ENCODE measurements at places on chromosomes 2 and 18. TPM values are rescaled to one million over a fixed set of nuclear protein-coding genes. Genes with fewer than 3 reads are reported as not detected.

GRCh38 chr2:13560322-13560721 lies 843.6 kb downstream of the TRIB2 start:
- no peak for DNase-seq

The REG3G gene
- total RNA-seq: not detected

The FOSL2 gene
- 42.5 TPM for total RNA-seq

GRCh38 chr2:45141883-45142866 lies 132.9 kb upstream of the SIX2 start:
- DNase-seq: no peak

GRCh38 chr2:5464657-5465056 lies 227.5 kb upstream of the SOX11 start:
- DNase-seq: no peak

DNA sequence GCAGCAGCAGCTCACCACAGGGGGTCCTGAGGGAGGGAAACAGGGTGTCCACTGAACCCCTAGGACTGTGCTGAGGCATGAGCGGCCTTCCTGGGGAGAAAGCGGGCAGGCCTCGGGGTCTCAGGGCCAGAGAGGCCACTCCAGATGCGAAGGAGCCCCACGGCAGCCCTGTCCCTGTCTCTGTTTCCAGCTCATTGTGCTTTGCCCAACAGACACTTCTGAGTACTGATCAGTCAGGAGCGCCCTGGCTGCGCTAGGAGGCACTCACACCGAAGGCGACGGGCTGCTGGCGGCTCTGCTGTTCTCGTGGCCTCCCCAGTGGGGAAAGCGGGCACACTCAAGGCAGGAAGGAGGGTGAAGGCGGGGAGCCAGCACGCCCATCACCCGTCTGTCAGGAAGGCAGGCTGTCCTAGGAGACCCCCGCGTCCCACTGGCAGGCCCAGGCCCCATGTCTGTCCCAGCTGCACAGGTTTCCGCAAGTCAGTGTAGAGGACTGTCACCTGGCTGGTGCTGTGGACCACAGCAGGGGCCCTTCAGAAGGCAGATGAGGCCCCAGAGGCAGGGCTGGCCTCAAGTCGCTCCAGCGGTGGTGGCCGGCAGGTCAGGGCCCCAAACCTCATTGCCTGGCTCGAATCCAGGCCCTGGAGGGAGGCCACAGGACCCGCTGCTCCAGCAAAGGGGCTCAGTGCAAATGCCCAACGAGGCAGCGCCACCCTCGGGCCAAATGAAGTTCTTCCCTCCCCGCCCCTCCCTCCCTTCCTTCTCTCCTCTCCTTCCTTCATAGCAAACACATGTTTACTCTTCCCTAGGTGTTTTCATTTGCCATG lies 6.8 kb downstream of the ESPNL start:
- no peak for DNase-seq

- no peak for DNase-seq
Measured at GRCh38 chr18:59564561-59564960, 132.7 kb downstream of the CCBE1 start.

The GPR17 gene
- total RNA-seq: not detected

DNA sequence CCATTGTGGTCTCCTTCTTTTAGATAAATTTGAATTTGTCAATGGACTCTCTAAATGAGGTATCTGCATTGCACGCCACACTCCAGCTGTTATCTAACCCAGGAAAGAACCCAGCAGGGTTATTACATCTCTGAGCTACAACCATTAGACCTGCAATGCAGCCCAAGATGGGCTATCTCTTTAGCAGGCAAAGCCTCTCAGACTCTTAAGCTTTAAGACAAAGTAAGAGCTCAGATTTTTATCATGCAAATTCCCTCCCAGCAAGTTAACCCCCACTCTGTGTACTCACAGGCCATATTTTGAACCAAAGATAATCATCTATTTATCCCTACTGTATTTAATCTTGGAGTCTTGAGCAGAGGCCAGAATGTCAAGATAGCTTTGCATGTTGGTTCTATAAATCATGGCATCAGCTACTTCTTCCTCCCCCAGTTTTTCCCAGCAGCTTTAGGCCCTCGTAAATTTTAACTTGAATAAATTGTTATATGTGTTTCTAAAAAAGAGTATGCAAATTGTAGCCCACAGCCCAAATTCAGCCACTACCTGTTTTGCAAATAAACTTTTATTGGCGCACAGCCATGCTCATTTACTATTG lies 273.7 kb upstream of the PKDCC start:
- no peak for DNase-seq

GRCh38 chr2:50951437-50951836 lies 80.5 kb downstream of the NRXN1 start:
- no peak for DNase-seq

GRCh38 chr2:116269040-116269439 lies 1545.5 kb upstream of the DDX18 start:
- no peak for DNase-seq

DNA sequence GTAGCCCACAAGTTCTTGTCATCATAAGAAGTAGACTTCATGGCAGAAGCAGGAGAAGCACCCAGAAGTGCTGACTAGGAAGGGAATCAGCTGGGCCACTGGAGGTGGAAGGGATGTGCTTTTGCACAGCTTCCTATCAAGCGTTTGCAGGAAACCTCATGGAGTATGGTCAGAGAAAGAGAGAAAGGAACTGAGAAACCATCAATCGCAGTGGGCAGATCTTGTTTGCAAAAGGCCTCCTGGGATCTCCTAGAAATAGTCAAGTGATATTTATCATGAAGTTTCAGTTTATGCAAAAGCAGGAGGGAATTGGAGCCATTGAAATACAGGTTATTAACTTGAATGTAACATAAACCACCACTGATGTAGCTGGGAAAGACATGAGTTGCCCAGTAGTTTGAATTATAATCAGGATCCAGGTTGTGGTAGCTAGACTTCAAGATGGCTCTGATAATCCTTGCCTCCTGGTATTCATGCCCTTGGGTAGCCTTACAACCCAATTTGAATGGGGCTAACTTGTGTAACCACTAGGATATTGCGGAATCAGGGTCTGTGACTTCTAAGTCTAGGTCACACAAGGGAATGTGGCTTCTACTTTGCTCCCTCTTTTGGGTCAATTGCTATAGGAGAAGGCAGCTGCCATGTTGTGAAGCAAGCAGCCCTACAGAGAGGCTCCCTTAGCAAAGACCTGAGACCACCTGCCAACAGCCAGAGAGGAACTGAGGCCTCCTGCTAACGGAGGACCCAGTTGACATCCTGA lies 69.8 kb upstream of the TCF4 start:
- no peak for DNase-seq

The DPYSL5 gene
- 70.3 TPM for total RNA-seq

DNA sequence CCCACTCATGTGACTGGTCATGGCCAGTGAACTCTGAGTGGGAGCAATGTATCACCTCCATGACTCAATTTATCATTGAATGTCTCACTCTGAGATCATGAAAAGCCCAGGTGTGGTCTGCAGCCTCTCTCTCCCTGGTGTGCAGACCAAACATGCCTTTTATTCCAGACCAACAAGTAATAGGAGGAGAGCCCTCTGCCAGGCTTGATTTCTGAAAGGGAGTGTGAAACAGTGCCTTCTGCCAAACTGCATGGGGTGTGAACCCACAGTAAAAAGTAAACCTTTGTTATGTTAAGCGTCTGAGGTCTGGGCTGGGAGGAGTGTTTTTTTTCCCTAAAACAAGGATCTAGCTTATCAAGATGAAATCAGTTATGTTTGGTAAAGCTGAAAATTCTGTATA lies 601.2 kb downstream of the ADCYAP1 start:
- no peak for DNase-seq

- no peak for DNase-seq
Measured at GRCh38 chr2:75573145-75573878, 12.6 kb upstream of the EVA1A start.

The SPATA3 gene
- total RNA-seq: not detected

DNA sequence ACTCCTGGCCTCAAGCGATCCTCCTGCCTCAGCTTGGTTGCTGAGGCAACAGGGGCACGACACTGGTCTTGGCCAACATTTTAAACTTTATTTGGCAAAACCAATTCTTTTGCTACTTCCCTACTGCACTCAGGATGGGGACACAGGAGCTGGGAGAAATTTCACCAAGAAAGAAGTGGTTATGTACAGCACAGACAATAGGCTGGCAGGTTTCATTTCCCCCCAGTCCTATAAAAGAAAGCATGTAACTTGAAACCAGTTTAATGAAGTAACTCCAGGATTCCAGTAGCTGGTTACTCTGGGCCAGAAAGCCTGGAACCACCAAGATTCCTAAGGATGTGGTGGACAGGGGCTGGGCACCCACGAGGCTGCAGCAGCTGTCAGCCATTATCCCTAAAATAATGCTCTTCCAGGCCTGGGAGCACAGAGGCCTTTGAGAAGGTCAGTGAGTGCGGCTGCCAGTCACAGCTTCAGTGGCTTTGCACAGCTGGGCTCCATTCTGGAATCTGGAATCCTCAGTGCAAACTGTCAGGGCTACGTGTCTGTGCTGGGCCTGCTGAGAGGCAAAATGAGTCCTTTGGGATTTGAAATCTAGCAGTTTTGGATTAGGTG lies 142.3 kb upstream of the ITGA6 start:
- no peak for DNase-seq

DNA sequence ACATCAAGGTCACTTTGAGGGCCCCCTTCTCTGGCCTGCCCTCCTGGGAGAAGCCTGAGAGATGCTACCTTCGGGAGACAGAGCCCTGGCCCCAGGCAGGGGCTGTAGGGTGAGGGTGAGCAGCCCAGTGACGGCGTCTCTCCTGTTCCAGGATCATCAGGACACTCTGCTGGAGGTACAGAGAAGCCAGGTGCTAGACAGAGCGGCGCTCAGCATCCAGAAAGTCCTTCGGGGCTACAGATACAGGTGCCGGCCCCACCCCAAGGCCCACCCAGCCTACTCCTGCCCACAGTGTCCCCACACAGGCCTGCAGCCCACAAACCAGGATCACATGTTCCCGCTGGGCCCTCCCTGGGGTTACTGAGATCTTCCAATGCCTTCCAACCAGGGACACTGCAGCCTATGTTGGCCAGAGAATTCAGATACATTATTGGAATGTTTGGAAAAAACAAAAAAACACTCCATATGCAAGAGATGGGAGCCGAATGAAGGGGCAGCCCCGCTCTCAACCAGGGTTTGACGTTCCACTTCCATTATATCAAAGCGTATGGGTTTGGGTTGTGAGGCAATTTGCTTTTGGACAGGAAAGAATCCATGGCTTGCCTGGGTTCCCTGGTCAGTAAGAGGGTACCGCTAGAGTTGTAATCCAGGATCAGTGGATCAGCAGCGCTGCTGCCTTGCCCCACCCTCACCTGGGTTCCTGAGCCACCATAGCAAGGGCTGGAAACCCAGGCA lies 49.5 kb upstream of the GPR17 start:
- no peak for DNase-seq

GRCh38 chr2:240325016-240326007 lies 110.2 kb upstream of the GPC1 start:
- no peak for DNase-seq

DNA sequence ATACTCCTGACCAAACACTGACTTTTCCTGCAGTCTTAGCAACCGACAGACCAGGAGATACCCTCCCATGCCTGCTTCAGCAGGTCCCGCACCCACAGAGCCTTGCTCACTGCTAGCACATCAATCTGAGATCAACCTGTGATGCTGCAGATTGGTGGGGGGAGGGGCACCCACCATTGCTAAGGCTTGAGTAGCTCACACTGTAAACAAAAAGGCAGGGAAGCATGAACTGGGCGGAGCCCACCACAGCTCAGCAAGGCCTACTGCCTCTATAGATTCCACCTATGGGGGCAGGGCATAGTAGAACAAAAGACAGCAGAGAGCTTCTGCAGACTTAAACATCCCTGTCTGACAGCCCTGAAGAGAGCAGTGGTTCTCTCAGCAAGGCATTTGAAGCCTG lies 109.7 kb downstream of the SP100 start:
- no peak for DNase-seq

DNA sequence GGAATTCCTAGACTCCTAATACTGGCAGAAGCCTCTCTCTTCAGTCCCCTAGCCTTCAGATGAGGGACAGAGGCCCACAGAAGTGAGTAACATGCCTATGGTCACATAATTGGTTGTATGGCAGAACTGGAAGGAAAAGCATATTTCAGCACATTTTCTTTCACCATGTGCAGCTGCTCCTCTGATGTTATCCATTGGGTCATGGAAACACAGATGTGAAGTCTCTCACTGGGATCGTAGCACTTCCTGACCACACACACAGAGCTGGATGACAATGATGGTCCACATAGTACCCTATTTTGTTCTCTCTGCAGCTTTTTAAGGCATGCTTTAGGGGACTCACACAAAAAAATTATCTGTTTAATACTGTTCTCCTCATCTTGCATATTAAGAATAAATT lies 24.5 kb downstream of the MYO3B start:
- no peak for DNase-seq

The USP37 gene
- 26.4 TPM for total RNA-seq

DNA sequence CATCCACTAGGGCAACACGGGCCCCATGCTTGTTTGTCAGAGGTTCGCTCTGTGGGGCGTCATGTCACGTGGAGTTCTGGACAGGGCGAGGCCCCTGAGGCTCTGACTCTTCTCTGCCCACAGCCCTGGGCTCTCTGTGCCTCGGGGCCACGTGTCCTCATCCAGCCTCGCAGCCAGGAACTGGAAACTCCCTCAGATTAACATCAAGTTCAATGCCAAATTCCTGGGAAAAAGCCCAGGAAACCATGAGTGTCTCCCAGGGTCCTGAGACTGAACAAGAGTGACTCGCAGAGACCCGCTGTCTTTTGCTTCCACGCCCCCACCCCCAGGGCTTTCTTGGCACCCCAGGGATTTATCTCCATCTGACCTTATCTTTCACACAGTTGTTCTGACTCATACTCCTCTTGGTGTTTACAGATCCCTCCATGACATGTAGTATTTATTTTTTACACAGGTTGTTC lies 174.0 kb upstream of the PIEZO2 start:
- DNase-seq: no peak

- DNase-seq: no peak
Measured at GRCh38 chr18:77151033-77151771, 18.6 kb upstream of the MBP start.

GRCh38 chr2:201847481-201847880 lies 41.1 kb downstream of the CDK15 start:
- DNase-seq: no peak

DNA sequence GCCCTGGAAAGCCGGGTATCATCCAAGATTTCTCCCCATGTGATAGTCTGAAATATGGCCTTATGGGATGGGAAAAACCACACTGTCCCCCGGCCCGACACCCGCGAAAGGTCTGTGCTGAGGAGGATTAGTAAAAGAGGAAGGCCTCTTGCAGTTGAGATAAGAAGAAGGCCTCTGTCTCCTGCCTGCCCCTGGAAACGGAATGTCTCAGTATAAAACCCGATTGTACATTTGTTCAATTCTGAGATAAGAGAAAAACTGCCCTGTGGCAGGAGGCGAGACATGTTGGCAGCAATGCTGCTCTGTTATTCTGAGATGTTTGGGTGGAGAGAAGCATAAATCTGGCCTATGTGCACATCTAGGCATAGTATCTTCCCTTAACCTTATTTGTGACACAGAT lies 26.8 kb downstream of the RUFY4 start:
- DNase-seq: no peak

The GRB14 gene
- 46.3 TPM for total RNA-seq

- DNase-seq: no peak
Measured at GRCh38 chr18:27005589-27005988, 140.1 kb upstream of the AQP4 start.

All from progenitor cell of endocrine pancreas (in vitro differentiated cells).